ENCODE measurements at places on chromosomes 2 and 18.

- no peak for DNase-seq
Observed at GRCh38 chr2:177812713-177813396, 259.7 kb downstream of the PDE11A start.

- no peak for DNase-seq
Observed at GRCh38 chr2:191942090-191942738, 95.3 kb upstream of the CAVIN2 start.

DNA sequence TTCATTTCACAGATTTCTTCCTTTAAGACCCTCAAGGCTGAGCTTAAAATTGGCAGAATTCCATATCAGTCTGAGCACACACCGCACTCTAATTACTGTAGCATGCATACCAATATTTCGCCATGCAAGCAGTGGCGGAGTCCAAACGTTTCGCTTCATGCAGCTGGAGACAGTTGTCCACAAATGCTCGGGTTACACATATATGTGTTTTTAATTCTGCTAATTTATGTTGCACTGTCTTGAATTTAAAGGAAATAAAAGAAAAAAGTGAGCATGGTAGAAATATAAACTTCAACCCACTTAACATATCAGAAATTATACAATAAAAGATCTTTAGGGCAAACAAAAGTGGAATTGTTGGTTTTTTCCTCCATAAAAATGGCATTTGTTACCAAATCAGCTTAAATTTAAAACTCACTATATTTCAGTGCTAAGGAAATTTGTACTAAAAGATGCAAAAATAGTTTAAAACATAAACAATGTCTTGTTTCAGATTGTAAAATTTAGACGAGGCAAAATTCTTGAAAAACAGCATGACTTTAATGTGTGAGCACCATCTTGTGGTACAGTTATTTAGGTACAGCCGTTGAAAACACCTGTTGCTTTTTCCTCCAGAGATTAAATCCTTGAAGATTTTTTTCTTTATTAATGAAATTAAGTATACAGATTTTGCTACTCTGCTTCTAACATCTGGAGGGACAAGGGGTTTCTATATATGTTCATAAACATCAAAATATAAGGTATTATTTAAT lies 24.1 kb upstream of the KANSL1L start:
- DNase-seq, result peak; percentile 38

DNA sequence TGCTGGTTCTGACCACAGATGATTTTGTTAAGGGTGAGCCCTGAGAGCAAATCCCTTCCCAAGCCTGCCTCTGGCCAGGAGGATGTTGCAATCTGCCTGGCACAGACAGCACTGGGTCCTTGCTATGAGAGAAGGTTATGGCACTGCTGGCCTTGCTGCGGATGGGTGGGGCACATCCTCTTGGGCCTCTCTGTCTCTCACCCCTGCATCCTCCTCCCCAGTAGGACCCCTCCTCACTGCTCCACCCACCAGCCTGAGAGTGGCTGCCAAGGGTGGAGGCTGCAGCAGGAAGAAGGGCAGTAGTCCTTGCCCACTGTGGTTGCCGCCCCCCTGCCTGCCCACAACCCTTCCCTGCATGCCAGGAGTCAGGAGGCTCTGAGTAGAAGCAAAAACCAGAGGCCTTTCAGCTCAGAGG lies 180.9 kb downstream of the ZBTB7C start:
- no peak for DNase-seq

- no peak for DNase-seq
Observed at GRCh38 chr2:121826036-121826435, 70.6 kb downstream of the TSN start.

DNA sequence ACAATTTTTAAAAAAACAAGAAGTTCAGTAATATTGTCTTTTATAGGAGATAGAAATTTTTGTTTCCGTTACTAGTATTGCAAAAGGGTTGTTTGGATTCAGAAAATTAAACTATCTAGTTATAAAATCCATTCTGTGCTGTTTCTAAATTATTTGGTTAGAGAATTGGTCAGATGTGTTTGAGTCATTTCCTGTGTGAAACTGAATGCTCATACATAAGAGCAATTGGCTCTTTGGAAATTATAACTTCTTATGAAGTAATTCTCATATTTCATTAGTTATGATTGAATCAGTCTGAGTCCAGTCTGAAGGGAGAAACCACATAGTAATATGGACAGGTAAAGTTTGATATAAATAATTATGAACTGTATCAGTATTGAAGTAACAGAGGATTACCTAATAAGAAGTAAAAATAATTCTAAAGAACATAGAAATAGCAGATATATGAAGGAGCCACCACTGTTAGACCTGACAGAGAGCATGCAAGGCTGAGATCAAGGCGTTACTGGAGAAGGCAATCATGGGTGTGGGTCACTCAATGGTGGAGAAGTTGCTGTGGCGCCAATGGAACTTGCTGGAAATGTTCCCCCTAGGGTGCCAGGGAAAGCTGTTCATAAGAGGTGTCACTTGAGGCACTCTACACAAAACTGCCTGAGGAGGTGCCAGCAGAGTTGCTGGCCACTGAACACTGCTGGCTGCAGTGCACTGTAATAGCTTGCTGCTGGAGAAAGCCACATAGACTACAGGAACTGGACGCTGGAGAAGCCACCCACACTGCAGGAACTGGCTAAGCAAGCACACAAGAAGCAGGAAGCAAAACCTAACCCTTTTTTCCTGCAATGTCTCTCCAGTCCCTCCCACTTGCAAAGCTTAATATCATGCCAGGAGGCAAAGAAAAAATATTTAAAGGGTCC lies 18.0 kb upstream of the FAP start:
- DNase-seq, result no peak

GRCh38 chr2:2562867-2563266 lies 231.8 kb upstream of the MYT1L start:
- DNase-seq, result no peak

DNA sequence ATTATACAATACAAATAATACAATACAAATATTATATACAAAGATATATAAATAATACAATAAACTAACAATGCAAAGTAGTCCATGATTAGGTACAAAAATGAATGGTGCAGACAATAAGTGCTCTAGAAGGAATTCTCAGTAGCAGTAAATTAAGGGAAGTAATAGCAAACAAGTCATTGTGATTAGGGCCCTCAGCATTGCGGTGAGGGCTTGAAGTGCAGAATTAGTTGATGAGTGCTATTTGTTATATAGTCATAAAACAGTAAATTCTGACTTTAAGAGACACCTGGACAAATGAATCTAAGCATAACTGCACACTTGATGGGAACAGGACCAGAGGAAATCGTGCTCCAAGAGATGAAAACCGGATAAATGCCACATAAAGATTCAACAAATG lies 74.9 kb downstream of the ANKRD44 start:
- peak; percentile 57 for DNase-seq

- no peak for DNase-seq
Observed at GRCh38 chr18:61687317-61687716, 205.5 kb downstream of the RNF152 start.

DNA sequence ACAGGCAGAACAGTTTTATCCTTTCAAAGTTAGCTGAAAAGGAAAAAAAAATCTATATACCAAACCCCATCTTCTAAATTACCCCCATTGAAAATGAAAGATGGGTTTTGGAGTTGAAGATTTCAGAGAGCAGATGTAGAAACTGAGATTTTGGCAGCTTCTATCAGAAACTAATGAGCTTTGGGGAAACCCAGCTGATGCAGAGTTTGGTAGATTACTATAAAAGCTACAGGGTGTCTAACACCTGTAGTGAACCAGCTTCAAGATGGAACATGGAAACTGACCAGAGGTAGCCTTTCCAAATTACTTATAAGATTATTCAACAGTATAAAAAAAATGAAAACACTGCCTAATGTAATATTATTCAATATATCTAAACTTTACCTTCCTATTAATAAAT lies 583.1 kb downstream of the XIRP2 start:
- DNase-seq, result no peak

- no peak for DNase-seq
Observed at GRCh38 chr2:43707255-43708015, 31.2 kb upstream of the C1GALT1C1L start.

DNA sequence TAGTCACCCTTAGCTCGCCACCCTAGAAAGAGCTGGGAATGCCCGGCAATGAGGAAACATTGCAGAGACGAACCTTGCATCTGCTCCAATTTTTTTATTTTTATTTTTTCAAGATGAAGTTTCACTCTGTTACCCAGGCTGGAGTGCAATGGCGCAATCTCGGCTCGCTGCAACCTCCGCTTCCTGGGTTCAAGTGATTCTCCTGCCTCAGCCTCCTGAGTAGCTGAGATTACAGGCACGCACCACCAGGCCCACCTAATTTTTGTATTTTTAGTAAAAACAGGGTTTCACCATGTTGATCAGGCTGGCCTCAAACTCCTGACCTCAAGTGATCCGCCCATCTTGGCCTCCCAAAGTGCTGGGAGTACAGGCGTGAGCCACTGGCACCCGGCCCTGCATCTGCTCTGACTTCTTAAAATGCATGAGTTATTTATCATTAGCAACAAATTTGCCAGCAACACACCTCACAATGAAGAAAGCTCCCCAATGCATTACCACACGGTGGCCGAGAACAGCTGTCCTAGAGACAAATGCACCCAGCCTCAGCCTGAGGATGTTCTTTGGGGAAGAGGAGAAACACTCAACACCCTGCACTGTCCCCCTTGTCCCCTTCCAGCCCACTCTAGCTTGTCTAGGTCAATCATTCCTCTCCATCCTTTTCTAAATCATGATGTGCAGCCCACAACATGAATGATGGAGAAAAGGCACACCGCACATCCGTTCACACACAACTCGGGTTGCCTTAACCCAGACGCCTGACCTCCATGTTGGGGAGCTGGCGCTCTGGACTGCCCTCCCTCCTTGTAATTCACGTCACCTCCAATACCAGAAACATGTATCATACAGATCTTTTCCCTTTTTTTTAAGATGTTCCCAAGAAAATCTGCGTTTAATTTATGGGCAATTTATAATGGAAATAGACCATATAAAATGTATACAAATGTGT lies 46.9 kb downstream of the TTC32 start:
- DNase-seq, result no peak

DNA sequence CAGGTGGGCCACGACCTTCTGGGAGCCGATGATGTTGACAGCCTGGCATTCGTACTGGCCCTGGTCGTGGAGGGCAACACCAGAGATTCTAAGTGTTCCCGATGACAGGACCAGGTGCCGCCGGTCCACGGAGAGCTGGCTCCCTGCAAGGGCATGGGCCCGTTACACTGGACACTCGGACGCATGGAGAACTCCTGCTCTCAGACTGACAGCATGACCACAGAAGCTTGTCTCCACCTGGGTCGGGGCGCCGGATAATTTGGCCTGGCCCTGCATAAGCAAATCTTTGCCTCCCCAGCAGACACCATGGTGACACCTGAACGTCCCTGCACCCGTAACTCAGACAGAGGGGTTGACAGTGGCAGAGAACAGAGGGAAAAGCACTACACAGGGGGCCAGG lies 80.7 kb downstream of the PXDN start:
- no peak for DNase-seq

- no peak for DNase-seq
Observed at GRCh38 chr2:226835420-226835795, 446 bp upstream of the RHBDD1 start.

DNA sequence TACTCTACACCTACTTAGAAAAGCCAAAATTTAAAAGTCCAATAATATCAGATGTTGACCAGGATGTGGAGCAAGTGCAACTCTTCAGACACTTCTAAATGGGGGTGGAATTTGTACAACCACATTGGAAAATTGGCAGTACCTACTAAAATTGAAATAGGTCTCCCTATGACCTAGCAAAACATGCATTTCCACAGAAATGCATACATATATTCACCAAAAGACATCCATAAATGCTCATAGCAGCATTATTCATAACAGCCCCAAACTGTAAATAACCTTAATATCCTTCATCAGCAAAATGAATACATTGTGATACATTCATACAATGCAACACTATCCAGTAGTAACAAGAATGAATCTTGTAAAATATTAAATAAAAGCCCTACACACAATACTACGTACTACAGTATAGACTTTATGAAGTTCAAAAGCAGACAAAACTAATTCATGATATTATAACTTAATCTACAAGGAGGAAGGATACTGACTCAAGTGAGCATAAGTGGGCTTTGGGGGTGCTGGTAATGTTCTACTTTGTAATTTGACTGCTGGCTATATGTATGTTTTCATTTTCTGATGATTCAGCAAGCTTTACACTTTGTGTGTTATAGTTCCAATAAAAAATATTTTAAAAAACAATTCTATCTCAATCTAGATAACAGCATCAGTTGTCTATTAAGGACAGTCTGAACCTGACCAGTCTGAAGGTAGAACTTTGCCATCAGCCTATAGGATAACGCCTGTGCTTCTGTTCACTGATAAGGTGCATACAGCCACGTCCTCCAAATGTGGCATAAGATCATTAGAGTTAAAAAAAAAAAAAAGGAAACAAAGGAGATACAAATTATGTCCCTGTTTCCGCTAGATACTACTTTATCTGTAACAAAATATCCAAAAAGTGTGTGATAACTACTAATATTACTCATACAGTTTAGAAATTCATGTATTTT lies 6.6 kb upstream of the TNFRSF11A start:
- no peak for DNase-seq

GRCh38 chr2:127293386-127293747 lies 577 bp downstream of the ERCC3 start:
- DNase-seq, result no peak

DNA sequence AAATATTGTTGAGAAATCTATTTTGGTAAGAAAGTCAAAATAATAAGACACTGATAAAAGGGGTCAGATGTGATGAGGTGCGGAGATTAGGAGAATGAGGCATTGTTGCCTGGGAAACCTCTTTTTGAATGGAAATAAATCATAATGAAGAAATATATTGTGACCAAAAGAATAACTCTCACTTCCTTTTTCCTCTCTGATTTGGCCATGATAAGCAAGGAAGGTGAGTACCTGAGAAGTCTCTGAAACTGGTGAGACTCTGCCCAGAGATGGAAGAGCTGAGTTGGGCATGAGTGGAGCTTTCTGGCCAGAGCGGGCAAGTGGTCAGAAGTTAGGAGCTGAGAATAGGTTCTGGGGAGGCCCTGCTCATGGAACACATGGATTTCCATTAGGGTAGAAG lies 11.8 kb downstream of the LAMA3 start:
- no peak for DNase-seq

DNA sequence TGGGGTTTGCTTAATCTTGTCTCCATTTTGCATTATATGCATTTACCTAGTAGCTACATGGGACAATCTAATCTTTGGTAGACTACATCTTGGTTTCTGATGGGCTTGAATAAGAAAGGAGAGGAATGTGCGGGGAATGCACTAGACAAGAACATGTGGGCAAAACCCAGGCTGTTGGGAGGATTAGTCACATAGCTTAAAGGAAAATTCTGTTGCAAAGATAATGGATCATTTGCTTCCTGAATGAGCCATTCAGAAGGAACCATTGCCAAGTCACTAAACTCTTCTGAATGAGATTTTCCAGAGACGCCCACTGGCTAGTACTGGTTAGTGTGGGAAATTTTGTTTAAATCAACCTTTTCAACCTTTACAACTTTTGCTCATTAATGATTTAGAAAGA lies 84.8 kb downstream of the OSBPL6 start:
- DNase-seq, result no peak

GRCh38 chr2:3079466-3079865 lies 298.2 kb downstream of the EIPR1 start:
- DNase-seq, result no peak

DNA sequence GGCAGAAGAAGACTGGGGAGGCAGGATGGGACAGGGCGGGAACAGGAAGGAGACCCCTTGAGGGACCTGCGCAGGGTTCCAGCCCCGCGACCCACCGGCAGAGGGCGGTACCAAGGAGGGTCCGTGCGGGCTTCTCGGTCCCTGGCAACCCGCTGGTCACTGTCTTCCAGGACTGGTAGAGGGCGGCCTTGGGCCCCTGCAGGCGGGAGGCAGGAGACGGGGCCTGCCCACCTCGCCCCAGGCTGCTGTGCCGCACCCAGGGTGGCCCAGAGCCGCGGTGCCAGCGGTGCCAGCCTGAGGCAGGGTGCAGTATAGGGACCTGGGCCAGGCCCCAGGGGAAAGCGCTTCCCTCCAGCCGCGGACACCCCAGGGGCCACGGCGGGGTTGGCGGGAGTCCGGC lies 34.5 kb downstream of the NEURL3 start:
- DNase-seq, result no peak

All from NCI-H774 (cell line).